ENCODE measurements at places on chromosomes 2 and 18.

- peak; percentile 69 for DNase-seq
Observed at GRCh38 chr2:156331572-156332283, 793 bp downstream of the NR4A2 start.

- DNase-seq = no peak
Observed at GRCh38 chr2:69149631-69150215, 136.7 kb downstream of the ANTXR1 start.

GRCh38 chr2:233079473-233079877 lies 19.3 kb downstream of the INPP5D start:
- DNase-seq = no peak

GRCh38 chr2:149586898-149587219 lies 716 bp downstream of the MMADHC start:
- DNase-seq = no peak

GRCh38 chr2:160294339-160294803 lies 94.3 kb upstream of the ITGB6 start:
- no peak for DNase-seq

DNA sequence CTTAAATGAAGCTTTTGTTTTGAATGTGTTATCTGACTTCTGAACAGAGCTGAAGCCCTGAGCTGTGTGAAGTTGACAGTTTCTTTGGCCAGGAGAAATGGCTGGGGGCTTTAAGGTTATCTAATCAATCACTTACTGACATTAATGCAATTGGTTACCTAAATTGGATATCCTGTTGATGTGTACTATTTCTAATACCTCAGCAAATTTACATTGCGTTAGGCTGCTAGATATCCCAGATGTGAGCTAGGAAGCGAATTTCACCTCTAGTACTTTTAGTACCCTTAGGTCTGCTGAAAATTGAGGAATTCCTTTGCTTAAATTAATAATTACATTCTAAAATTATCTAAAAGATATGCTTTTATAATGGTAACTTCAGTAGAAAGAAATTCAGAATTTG lies 102.0 kb downstream of the LCLAT1 start:
- DNase-seq = no peak

DNA sequence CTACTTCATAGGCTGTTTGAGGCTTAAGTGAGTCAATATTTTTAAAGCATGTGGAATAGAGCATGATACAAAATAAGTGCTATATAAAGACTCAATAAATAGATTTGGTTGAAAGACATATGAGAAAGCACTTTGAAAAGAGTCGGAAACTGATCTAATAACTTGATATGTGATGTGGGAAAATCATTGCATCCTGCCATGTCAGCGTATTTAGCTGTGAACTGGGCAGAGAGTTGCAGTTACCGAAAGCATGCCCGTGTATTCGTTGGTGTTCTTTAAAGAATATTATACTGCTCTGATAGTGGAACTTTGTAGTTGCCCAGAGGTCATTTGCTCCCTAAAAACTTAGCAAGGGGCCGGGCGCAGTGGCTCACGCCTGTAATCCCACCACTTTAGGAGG lies 37.8 kb upstream of the ZNF516 start:
- no peak for DNase-seq

- DNase-seq = no peak
Observed at GRCh38 chr2:54204476-54204875, 51.6 kb downstream of the TSPYL6 start.

DNA sequence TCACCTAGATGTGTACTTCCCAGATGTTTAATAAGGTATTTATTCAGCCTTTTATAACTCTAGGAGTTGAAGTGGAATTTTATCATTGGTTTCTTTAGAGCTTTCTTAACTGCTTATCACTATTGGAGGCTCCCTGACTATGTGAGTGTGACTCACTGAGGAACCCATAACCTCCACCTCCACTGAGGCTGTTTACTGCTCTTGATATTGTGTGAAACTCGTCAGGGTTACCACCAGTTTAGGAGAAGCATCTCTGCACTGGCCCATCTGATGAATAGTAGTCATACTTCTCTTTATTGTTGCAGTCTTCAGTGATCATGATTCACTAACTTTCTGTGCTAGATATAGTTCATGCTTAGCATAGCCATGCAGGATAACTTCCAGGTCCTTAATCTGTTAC lies 79.6 kb upstream of the UBXN4 start:
- no peak for DNase-seq

DNA sequence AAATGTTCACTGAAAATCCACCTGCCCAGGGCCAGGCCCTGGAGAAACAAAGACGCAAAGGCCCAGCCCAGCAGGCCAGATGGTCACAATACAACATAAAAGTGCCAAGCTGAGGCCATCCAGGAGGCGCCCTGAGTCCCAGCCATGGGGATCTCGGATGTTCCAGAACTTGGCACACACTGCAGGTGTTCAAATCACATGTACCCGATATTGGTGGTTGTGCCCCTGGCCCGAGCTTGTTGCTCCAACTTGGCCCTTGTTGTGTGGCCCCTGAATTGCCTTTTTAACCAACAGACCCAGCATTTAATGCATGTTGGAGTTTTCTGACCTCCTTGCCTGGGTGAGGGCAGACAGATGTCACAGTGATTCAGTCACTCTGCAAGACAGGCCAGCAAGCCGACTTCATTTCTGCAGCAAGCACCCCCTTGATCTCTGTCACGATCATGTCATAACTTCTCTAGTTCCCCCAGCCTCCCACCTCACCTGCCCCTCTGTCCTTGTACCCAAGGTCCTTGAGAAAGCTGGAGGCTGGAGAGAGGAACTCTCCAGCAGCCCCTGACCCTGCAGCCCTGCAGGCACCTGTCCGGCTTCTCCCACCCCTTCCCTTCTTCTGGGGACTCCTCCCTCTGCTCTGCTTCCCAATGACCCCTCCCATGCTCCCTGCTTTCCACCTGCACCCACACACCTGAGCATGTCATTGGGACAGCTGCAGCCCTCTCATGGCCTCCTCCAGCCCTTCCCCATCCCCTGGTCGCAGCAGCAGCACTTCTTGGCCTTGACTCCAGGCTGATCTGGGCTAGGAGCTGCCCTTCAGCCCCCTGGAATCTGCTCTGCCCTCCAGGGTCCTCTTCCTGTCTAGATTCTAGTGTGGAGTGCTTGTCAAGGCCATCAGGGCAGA lies 9.1 kb downstream of the NGEF start:
- DNase-seq = no peak

DNA sequence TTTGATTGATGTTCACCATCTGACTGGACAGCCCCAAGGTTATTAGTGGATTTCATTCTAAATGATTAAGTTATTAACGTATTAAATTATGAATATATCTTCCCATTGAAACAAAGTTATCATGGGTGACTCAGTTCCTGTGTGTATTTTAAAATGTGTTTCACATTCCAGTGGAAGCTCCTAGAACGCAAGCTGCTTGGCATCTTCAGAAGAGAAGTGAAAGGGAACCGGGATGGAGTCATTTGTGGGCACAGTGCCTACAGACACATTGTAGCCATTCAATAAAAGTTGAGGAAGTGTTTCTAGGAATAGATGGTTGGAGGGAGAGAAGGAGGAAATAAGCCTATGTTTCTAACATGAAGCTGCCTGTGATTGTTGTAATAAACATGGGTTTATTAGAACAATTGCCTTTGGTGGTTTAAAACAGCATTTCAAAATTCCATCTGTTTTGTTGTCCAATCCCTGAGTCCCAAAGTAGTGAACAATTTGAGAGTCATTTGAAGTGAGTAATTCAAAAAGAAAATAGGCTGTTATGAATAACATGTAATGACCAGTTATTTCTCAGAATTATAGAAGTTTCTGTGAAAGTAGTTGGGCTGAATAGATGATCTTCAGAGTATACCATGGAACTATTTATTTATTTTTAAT lies 143.5 kb downstream of the PKP4 start:
- peak; percentile 60 for DNase-seq

DNA sequence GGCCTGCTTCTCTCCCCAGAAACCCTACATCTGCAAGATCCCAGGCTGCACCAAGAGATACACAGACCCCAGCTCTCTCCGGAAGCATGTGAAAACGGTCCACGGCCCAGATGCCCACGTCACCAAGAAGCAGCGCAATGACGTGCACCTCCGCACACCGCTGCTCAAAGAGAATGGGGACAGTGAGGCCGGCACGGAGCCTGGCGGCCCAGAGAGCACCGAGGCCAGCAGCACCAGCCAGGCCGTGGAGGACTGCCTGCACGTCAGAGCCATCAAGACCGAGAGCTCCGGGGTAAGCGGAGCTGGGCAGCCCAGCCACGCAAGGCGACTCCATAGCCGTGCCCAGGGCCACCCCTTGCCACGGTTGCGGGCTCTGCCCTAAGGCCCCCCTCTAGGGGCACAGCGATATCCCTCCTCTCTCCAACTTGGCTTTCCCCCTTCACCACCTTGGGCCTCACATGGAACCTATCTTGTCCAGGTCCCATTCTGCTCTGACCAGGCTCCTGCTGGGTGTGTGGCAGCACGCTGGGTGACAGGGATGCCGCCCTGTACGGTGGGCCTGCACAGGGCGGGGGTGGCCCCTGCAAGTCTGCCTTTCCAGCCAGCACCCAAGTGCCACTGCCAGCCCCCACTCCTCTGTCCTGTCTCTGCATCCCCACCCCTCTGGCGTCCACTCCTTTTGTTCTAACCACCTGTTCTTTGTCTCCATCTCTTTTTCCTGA lies 248.9 kb downstream of the GLI2 start:
- no peak for DNase-seq

GRCh38 chr2:238886453-238887094 lies 38.7 kb downstream of the TWIST2 start:
- DNase-seq = no peak

GRCh38 chr2:238274152-238274865 lies 14.1 kb downstream of the PER2 start:
- DNase-seq = no peak

DNA sequence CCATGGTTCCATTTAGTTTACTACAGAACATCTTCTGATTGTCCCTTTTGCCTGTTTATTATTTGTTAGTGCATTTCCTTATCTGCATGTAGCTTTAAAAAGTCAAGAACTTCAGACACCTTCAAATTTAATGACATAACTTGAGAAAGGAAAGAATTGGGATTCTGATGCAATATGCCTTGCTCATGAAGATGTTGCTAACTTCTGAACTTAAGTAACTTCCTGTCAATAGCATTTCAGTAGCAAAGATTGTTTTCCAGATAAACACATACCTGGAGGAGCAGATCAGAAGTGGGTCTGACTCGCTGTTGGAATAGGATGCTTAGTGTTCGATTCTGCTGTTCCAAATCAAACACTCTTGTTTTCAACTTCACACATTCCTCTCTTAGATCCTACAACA lies 190.2 kb upstream of the LYPD1 start:
- DNase-seq = no peak

All from pons (tissue), 1 donor.